HS-5 (cell line): ENCODE measurements at places on chromosomes 7 and 10.

- DNase-seq: no peak
These were observed 149.3 kb upstream of the FAM3C start for GRCh38 chr7:121545418-121545817.

GRCh38 chr7:49273897-49274296, 349.6 kb downstream of the CDC14C start:
- DNase-seq: no peak

DNA sequence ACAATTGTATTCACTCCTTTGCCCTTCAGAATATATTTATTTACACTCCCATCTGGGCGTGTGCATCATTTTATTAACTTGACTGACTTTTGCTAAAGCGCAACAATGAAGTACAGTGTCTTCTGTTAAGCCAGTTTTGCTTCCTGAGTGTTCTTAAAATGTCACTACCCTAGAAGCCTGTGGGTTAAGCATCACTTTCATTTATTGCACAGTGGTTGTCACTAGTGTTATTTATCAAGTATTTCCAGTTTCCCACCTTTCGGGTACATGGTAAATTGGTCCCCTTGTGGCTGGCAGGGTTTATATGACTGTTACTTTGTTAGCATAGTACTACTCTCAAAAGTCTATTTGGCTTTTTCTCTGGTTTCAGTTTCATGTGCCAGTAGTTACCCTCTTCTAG, 3.3 kb downstream of the HILPDA start:
- no peak for DNase-seq

- DNase-seq: no peak
These were observed 41.7 kb downstream of the NPY start for GRCh38 chr7:24325708-24326107.

DNA sequence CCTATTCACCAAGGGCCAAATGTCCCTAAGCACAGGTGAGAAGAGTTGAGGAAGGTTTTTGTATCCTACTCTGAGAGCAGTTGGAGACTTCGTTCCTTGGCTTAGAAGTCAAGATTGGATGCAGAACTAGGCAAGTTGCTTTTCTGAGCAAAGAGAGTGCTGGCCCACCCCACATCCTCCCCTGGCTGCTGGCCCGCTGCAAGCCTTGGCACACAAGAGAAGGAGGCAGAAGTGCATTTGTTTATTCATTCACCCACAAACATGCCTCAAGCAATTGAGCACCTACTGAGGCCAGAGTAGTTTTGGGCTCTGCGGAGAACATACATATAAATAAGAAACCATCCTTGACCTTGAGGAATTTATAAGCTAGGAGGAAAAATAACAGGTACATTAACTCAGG, 318.9 kb downstream of the KCNMA1 start:
- no peak for DNase-seq

DNA sequence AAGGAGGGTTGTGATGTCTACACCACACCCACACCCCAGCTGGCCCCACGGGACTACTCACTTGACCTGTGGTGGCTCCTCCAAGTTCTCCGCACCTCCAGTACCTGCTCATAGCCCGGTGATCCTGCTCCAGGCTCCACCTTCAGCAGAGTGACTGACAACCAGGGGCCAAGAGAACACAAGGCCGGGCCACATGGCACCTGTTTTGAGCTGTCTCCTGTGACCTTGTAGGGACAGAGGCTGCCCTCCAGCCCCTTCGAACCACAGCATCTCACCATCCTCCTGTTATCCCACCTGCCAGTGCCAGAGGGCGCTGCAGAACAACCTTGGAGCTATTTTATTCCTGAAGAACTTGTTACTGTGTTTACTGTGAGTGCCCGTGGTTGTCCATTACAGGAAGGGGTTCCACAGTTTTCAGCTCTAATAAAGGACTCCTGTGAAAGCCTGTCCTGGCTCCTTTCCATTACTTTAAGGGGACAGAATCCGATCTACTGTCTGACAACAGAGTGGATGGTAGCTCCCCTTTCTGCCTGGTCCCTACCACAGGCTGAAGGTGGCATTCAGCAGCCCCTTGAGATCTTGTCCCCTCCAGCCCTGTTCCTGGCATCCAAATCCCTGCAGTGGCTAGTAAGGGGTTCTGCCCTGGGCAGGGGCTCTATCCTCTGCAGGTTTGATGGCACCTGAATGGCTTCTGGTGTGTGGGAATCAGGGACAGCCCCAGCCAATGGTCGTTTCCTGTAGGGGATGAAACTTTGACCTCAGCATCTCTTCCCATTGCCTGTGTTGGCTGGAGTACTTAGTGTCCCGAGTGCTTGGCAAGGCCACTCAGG, 50.8 kb downstream of the C10orf120 start:
- no peak for DNase-seq

DNA sequence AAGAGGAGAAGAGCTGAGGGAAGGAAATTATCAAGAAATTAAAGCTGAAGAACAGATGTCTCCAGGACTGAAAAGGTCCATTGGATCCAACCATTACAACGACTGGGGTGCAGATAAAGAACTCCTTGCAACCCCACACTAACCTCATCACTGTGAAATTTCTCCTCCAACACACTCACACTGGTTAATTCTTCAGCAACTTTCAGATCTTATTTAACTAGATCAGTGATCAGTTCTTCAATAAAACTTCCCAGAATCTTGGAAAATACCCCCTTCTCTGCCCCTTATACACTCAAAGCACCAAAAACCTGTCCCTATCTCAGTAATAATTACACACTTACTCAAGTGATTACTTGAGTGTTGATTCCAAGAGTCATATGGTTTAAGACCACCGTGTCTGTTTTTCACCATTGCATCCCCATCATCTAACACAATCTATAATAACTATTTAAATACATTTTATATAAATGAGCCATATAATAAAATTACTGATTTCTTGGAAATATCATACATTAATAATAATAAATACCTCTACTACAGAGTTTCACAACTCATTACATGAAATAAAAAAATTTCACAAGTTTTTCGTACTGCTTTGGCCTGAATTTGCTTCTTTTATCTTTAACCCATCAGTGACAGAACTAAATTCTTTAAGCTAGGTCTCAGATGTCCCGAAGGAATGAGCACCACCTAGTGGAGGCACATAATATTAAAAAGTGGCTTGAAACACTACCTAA, 123.7 kb downstream of the MPP7 start:
- no peak for DNase-seq

DNA sequence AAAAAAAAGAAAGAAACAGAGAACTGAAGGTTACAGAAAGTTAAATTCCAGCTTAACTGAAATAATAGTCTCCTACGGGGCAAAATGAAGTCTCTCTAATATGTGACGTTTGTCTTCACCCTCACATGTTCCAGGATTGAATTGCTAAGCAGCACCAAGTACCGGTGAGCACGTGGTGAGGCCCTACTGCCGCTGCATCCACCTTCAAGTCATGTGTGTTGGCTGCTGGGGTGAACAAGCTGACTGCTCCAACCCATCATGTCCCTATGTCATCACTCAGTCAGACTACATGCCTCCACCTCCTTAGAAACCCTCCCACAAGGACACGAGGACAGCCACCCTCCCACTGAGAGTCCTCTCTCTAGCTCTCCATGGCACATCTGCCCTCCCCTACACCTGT, 35.4 kb upstream of the NPFFR1 start:
- no peak for DNase-seq

- DNase-seq: no peak
These were observed 32.9 kb upstream of the LYZL1 start for GRCh38 chr10:29256019-29256418.

DNA sequence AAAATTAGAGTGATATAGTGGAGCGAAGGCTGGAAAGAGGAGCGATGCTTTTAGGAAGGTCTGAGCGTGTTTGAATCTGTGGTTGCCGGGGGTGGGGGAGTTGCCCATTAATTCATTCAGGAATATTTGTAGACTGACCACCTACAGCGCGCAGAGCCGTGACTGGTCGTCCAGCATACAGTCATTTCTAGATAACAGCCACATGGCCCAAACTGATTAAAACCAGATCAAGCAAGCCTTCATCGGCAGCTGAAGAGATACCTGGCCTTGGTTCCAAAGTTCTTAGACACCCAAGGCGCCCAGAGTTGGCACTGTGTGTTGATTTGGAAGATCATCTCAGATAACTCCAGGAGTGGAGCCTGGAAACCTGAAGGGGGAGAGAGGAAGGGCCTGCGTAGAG, 1.7 kb downstream of the PROSER2 start:
- DNase-seq: no peak

DNA sequence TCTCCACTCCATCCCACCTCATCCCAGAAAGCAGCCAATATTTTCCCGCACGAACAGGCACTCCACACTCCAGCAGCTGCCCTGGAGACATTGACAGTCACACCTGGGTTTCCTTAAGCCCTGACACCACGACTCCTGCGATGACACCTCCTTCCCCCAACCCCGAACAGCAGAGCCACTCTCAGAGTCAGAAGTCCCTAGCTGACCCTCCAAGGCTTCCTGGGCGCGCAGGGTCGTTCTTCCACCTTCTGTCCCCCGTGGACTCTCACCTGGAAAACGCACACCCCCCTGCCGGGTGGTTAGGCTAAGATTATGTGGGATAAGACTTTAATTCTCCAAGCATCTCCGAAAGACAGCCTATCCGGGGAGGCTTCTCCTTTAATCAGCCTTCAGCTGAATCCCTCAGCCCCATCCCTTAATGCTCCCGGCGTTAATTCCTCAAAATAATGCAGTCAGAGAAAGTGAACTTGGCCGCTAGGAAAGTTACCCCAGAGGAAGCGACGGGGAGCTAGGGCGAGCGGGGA, 1.1 kb downstream of the DENND11 start:
- no peak for DNase-seq

GRCh38 chr7:101782896-101783295, 34.5 kb upstream of the CUX1 start:
- DNase-seq: no peak

DNA sequence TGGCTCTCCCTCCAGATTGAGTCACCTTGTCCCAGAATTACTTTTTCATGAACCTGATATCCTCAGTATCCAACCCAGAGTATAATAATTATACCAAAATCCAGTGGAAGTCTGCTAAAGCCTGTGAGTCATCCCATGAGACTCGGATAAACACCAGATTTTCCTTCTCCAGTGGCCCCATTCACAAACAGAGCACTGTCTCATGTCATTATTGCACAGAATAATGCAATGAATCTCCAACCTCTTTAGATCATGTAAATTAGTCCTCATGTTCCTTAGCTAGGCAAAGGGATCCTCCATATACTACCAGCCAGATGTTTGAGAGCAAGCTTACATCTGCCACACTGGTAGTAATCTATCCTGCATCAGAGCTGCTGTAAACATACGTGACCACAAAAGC, 89.0 kb downstream of the AMPH start:
- no peak for DNase-seq

DNA sequence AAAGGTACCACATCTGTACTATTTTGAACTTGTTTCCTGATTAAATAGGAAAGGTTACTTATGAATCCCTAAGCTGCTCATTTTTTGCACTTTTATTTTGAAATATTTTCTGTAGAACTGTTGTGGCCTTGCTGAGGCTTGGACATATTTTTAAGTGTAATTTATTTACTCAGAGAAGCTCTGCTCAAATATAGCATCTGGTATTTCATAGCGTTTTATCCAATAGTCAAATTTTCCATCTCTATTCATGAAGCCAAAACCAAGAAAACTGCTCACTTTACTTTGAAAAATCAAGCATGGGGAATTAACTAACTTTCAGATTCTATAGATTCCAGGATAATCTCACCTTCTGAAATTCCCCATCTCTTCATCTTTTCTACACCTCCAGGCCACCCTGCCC, 6.6 kb upstream of the FAM3C start:
- no peak for DNase-seq

DNA sequence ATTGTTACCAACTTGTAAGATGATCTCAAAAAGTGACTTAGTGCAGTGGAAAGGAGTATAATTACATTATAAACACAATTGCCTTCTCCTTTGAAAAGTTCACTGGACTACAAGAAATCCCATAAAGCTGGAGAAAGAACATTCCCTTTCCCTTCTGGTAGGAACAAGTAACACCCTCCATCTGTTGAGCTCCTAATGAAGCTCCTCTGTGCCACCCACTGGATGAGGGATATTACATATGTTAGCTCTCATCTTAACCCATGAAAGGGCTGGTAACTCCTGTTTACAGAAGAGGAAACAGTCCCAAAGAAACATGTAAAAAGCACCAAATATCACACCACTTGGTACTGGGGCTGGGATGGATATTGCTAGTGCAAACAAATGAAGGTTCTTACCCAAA, 8.1 kb downstream of the PGAM1 start:
- DNase-seq: no peak

- no peak for DNase-seq
These were observed 60.7 kb downstream of the VCL start for GRCh38 chr10:74058658-74059057.

GRCh38 chr7:39531818-39532217, 34.4 kb upstream of the YAE1 start:
- no peak for DNase-seq

GRCh38 chr10:92740762-92741161, 51.0 kb downstream of the HHEX start:
- DNase-seq: no peak

DNA sequence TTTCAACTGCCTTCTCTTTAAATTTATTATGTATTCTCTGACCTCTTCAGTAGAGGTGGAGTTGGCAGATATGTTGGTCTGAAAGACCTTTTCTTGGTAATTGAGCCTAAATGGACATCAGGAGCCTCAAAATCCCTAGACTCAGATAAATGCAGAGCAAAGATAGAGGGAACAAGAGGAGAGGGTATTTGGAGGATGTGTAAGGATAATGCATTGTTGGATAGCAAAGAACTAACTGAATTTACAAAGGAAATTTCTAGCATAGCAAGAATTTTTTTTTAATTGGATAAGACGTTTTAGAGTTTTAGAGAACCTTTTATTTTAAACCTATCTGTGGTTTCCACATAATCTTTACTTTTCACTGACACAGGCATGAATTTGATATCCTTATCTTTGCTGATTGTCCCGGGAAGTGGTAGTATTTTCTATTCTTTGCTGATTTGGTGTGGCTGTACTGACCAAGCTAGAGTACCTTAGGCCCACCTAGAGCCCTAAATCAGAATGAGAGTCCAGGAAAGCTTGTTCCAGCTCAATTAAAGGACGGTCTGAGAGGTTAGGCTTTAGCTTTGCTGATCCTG, 91.3 kb downstream of the NRF1 start:
- no peak for DNase-seq

DNA sequence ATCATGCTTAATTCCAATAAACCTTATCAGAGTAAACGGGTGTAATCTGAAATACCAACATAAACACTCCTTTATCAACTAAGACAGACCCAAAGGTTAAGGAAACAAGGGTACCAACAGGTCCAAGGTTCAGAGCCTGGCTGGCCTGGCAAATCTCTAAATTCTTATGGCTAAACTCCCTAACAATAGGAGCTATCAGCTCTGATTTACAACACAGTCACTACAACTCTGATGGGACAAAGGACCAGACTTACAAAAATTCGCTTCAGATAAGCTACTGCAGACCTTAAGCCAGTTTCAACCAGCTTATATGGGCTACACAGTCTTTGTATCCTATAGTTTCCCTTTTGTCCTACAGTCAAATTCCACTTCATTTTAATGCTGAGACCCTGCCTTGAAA, 381.9 kb downstream of the ZWINT start:
- no peak for DNase-seq

- no peak for DNase-seq
These were observed 63.5 kb downstream of the LHPP start for GRCh38 chr10:124524991-124525653.
